CD4-positive, alpha-beta T cell treated with Interleukin-15 for 4 hours (primary cell): ENCODE measurements at places on chromosomes 11 and 22.

- DNase-seq = peak; percentile 13
Measured at GRCh38 chr22:32482708-32483107, 8.1 kb downstream of the FBXO7 start.

- no peak for DNase-seq
Measured at GRCh38 chr11:10861799-10862198, 3.9 kb upstream of the ZBED5 start.

- DNase-seq = no peak
Measured at GRCh38 chr11:19980957-19981669, 179.2 kb downstream of the DBX1 start.

DNA sequence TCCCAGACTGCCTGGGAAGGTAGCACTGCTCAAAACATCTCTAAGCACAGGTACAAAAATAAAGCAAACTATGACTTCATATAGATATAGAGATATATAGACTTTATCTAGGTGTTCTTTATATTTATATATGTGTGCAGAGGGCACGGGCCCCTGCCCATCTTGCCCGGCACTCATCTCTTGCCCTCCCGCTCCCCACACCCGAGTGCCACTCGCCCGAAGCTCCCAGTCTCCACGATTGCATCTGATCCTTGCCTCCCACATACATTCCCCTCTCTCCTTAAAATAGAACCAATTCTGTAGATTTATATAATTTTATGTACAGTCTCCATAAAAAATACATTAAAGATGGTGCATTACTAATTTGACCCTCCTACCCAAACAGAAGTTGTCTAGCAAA, 55.5 kb downstream of the IGSF9B start:
- no peak for DNase-seq

DNA sequence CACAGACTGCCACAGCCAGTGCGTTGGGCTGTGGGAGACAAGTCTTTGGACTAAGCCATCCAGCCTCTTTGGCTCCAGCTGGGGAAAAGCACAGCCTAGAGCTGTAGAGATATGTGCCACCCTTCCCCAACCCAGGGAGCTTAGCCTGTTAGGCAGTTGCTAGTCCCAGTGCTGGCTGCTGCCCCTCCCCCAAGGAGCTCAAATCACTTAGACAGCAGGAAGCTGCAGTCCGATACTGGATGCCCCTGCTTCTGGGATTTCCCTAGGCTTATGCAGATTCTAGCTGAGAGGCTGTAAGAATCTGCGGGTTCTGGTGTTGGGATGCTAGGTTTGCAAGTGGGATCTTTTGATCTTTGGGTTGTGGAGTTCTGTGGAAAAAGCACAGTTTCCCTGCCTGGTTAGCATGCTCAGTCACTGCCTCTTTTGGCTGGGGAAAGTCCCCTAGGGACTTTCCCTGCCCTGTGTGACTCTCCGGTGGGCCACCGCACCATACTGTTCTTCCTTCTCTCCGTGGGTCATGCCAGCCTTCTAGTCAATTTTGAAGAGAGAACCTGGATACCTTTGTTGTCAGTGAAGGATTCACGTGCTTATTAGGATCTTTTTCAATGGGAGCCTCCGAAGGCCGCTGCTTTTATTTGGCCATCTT, 792.0 kb downstream of the KCNA4 start:
- DNase-seq = no peak

DNA sequence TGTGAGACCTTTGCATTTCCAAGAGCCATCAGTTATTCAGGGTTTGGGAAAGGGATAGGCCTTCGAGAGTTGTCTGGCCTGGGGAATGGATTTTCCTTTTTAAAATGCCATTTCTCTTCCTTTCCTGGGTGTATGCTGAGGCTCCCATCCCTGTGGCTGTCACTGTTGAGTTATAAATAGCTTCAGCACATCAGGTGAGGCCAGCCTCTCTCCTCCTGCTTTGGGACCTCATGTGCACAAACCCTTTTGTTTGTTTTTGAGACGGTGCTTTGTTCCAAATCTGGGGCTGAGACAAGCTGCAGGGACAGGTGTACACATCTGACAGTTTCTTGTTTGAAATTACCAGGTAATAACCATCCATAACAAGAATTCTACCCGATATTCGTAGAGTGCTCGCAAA, 1.3 kb downstream of the TEF start:
- no peak for DNase-seq

- DNase-seq = no peak
Measured at GRCh38 chr11:88306785-88307184, 30.8 kb downstream of the CTSC start.

DNA sequence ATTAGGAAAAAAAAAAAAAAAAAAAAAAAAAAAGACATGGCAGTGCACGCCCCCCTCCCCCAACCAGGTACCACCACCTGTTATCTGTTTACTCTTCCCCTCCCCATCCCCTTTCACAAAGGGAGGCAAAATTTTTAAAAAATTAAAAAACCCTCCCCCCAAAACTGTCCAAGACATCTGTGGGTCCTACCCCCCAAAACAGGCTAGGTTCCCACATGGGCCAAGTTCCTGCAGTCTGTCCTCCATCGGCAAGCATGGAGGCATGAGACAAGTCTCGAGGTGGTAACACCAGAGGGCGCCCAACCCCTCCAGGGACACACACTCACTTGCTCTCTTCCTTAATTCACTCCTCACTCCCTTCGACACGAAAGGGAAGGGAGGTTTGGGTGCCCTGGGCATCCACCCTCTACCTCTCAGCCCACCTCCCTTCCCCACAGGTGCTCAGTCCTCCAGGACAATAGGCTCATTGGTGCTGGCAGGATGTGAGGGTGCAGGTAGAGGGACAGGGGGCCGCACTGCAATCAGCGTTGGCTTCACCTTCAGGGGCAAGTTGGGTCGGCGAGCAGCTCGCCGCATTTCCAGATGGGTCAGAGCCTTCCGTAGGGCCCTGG, 2.2 kb upstream of the TUT1 start:
- peak; percentile 80 for DNase-seq
